ENCODE measurements at places on chromosomes 3 and 15.

DNA sequence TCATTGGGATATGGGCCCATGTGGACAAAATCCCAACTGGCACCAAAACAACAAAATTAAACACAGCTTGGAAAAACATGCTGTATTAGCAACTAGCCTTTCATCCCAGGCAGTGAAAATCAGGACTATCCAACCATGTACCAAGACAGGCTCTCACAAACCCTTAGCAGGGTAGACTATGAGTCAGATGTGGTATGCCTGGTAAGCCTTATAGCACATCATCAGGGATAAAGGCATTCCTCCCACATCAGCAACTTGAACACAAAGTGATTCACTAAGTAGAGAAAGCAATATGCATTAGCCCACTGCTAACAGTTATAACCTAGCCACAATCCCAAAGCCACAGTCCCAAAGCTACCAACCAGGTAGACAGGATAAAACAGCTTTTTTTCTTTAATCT, 8.0 kb downstream of the CEP152 start:
- no peak for DNase-seq

DNA sequence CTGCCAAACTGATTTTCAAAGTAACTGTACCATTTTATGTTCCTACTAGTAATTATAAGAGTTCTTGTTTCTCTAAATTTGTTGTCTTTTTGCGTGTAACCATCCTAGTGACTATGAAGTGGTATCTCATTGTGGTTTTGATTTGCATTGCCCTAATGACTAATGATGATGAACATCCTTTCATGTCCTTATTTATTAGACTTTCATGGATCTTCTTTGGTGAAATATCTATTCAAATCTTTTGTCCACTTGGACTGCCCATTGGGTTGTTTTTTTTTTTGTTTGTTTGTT, 3.6 kb downstream of the OXSR1 start:
- no peak for DNase-seq

GRCh38 chr3:170608475-170608874, 22.6 kb upstream of the SLC7A14 start:
- no peak for DNase-seq

DNA sequence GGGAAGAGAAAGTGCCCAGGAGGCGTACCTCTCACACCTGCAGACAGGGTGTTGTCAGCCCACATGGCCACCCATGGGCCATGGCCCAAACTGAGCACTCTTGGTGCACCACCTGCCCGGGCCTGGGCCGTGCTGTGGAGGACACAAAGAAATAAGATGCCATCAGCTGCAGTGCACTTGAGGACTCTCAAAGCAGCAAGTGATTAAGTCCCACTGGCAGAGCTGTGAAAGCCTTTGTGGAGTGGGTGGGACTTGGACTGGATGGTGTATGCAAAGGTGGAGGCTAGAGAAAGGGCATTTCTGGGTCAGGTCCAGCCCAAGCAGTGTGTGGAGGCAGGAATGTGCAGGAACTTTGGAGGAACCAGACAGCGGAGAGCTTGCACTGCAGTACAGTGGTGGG, 122.3 kb downstream of the MEGF11 start:
- DNase-seq, result no peak

DNA sequence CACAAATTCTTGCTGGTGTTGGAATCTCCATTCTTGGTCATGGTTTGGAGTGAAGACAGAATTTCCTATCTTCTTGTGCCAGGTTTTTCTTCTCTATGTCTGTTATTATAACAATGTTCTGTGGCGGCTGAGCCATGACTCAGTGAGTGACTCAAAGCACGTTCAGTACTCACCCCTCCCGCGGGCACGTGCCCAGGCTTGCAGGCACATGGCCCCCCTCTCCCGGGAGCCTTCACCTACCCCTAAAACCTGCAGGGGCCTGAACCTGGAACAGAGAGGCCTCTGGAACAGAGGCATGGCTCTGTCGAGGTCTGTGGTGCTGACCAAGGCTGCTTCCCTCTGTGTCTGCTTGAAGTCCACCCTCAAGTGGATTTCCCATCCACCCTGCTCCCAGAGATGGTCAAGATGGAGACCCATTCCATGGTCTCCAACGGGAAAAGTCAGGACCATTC, 27.6 kb downstream of the PLXNB1 start:
- DNase-seq, result no peak

DNA sequence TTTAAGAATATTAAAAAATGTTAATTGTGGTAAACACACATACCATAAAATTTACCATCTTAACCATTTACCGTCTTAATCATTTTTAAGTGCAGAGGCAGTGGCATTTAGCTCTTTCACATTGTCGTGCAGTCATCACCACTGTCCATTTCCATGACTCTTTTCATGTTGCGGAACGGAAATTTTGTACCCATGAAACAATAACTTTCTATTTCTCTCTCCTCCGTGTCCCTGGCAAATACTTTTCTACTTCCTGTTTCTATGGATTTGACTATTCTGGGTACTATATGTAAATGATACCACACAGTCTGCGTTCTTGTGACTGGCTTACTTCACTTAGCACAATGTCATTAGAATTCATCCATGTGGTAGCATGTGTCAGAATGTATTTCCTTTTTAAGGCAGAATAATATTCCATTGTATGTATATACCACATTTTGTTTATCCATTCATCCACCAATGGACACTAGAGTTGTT, 27.9 kb downstream of the AKAP13 start:
- no peak for DNase-seq

DNA sequence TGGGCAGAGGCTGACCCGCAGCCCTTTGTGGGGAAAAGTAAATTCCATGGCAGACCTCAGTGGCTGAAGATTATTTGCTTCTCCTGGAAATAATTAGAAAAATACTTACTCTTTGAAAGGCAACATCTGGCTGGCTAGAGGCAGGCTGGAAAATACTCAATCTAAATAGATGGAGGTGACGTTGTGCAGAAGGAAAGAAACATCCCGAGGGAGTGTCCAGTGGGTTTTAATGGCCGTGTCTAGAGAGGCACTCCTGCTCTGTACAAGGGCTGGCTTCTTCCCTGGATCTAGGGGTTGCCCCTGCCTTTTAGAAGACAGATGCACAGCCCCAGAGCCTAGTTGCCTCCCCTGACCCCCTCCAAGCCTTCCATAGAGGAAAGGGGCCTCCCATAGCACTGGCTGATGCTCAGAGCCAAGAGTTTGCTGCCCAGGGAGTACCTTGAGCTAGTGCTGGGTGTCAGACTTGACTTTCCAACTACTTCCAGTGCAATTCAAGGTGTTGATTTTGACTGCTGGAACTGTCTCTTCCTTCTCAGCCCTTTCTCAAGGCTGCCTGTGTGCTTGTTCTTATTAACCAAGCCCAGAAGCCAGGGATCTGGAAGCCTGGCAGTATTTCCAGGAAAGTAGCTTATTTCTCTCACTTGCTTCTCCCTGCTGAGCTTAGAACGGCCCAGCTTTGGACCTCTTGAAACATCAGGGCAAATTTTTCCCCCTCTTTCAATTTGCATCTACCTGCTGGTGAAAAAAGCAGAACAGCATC, 27.4 kb downstream of the CGNL1 start:
- DNase-seq, result no peak

DNA sequence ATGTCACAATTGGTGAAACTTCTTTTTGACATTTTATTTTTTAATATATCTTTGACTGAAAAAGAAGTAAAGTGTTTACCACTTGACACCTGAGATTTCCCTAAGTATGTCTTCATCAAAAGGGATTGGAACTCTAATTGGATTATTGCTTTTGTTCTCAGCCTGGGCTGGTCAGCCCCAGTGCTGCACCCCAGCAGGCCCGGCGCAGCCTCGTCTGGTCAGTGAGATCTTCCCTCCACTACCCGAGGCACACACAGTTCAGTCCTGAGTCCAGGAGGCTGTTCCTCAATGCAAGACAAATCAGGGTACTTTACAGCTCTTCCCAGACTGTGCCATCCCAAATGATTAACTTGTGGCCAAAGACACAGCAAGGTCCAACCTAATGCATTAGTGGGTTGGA, 146.9 kb upstream of the SEMA6D start:
- DNase-seq, result no peak

DNA sequence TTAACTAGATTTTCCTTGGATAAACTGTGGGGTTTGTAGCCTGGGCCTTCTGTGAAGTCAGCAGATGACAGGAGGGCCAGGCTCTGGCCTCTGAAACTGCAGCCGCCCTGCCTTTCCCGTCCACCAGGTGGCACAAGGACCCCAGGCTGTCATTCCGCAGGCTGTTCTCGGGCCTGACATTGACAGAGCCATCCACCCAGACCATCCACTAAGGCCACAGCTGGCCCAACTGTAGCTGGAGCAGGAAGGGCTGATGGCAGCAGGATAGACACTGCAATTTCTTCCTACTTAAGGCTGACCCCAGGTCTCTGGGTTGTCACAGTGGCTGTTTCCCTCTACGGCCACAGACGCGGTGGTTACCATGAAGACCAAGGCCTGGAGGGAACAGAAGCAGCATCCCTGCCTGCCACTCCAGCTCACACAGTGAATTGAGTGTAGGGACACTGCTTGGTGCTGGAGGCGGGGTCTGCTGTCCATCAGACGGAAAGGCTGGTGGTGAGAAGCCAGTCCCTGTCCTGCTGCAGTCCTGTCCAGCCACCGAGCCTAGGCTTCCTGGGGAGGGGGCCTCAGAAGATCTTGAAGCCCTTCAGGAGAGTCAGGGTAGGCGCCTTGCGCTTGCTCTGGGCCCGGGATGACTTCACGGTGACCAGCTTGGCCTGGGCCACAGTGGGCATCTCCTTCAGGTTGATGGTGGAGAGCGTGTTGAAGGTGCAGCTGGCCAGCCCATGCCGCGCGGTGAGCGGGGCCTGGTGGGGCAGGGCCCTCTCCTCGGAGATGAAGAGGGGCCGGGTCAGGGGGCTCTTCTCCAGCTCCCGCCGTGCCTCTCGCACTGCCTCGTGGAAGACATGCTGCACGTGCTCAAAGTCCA, 9.4 kb downstream of the SLC51B start:
- DNase-seq, result no peak

DNA sequence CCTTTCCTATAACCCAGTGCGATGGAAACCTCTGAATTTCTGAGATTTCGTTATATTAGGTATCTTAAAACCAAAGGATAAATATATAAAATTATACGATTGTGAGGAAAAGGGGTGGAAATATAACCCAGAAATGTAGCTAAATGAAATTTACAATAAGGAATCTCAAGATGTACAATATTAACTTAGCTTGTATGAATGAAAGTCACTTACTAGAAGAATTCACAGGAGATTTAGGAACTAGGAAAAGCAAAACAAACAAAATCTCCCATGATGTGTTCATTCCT, 159.2 kb downstream of the USP13 start:
- DNase-seq, result no peak

- no peak for DNase-seq
Observed at GRCh38 chr15:50380089-50380488, 25.1 kb upstream of the GABPB1 start.

- DNase-seq, result no peak
Observed at GRCh38 chr3:29655015-29655747, 374.3 kb downstream of the RBMS3 start.

GRCh38 chr15:38040615-38041014, 106.2 kb downstream of the TMCO5A start:
- no peak for DNase-seq

DNA sequence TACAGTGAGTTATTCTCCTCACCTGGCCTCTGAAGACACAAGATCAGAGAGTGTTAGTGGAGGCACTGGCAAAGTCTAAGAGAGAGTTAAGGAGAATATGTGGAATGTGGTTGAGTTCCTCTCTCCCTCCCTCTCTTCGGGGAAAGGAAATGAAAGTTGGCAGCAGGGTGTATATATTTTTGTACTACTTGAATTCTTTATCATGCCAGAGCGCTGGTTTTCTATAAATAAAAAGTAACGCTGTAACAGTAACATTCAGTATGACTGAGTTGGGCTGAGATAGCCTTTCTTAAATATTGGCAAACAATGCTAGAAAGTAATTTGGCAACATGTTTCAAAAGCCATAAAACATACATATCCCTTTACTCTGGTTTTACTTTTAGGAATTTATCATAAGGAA, 77.5 kb upstream of the TNFAIP8L3 start:
- no peak for DNase-seq

- DNase-seq, result no peak
Observed at GRCh38 chr3:162774613-162775100, 1278.0 kb downstream of the OTOL1 start.

DNA sequence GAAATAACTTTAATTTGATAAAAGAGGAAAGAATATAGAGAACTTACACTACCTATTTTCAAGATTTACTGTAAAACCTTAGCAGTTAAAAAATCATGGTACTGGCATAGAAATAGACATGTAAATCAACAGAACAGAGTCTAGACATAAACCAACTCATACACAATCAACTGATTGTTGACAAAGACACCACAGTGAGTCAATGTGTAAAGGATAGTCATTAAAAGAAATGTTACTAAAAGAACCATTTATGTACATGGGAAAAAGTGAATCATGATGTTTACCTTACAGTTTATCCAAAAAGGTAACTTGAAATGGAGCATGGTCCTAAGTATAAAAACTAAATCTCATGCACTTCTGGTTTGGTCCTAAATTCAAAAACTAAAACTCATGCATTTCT, 847.4 kb downstream of the IGSF11 start:
- DNase-seq, result no peak

GRCh38 chr3:20648921-20649381, 462.9 kb upstream of the SGO1 start:
- DNase-seq, result no peak

GRCh38 chr15:79541196-79541595, 109.1 kb downstream of the MINAR1 start:
- DNase-seq, result no peak

DNA sequence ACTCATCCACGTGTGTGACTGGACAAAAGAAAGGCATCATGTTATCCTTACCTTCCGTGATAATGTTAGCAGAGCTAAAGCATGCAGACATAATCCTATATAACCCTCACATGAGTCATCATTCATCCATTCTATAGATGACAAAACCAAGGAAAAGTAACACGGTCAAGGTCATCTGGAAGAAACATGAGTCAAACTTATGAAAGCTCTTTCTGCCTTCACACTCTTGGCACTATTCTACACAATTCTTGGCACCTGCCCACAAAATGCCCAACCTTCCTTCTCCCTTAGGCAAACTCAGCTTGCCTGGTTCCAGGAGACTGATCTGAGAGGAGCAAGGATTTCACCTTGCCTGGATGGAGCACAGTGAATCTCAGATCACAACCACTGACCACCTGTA, 66.9 kb downstream of the PRICKLE2 start:
- no peak for DNase-seq

DNA sequence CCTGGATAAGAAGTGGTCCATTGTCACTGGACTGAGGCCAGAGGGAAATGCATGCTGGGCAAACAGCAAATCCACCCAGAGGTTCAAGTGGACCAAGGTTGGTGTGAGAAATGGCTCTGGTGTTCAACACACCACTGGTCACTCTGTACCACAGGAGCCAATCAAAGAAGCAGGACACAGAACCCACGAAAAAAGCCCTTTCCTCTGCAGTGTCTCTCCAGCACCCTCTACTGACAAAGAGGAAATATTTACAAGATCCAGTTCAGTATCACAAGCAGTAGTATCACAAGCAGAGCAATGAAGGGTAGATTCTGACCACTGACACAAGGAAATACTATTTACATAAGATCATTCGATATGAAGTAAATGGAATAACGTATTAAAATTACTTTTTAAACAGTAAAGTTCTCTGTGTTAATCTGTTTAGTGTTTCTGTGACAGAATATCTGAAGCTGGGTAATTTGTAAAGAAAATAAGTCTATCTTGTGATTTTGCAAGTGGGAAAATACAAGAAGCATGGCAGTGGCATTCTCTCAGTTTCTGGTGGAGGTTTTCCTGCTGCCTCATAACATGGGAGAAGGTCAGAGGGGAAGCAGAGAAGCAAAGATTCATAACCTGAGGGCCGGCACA, 390.7 kb downstream of the EFHB start:
- no peak for DNase-seq
